ENCODE measurements at places on chromosomes 1 and 21. TPM values are rescaled to one million over a fixed set of nuclear protein-coding genes. Genes with fewer than 3 reads are reported as not detected.
A peak's percentile ranks its signal among the peaks of the same experiment; 100 is the strongest.

DNA sequence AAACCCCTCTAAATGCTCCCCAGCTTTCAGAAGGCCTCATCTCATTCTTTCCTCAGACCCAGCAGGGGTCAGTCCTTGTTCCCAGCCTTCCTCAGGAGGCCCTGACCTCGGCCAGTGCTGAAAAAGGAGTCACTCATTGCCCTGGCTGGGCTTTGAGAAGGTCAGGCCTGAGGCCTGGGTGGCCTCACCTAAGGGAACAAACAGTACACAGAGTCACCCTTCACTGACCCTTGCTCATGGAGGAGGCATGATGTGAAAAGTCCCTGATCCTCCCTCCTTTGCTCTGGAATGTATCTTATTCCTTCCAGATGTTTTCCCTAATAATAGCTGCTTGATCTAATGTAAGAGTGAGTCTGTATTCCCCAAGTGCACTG, 117.7 kb upstream of the SLC44A3 start:
- no peak overlapping the region for H3K4me3 ChIP-seq
- no peaks in the 10 kb centered on the region for H3K27me3 ChIP-seq
- H3K4me1 ChIP-seq: no peaks in the 10 kb centered on the region
- no peaks in the 10 kb centered on the region for H3K36me3 ChIP-seq
- DNase-seq: no peak

- H3K4me3 ChIP-seq: peak overlapping the region; percentile 16
- H3K27me3 ChIP-seq: peaks cover 44% of the 10 kb centered on the region
- no peak overlapping the region for H3K27ac ChIP-seq
- DNase-seq: no peak
- H3K4me1 ChIP-seq: peaks cover 14% of the 10 kb centered on the region
Observed at GRCh38 chr1:213989002-213989855, 1.5 kb downstream of the PROX1 start.

The CHRM3 gene
- not detected for total RNA-seq

DNA sequence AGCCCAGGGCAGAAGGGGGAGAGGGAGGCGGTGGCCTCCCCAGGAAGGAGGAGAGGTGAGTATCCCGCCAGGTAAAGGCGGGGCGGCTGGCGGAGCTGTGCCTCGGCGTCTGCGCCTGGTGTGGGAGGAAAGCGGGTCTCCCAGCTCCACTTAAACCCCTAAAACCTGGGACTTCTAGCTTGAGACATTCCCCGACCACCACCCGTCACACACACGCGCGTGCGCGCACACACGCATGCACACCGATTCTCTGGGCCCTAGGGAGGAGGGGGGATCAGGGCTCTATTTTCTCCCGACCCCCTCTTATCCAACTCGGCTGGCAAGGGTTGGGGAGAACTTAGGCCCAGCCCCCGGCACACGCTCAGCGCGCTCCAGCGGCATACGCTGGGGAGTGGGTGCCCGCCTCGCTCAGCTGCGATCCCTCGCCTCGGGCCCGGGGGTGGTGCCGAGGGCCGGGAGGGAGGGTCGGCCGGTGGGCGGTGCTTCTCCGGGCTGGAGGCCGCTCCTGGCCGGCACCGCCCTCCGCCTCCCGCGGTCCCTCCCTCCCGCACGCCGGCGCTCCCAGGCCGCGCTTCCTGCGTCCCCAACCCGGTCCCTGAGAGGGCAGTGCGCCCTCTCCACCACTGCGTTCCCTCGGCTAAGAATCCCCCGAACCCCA, at the start of gene TMEM51:
Gene TMEM51 (plus strand): TSS at position 564 of the 658 bp plus-strand sequence. CDS start 61,341 bp downstream, outside the sequence.
- H3K27me3 ChIP-seq: peaks cover 27% of the 10 kb centered on the region
- no peak for DNase-seq
- H3K4me3 ChIP-seq: peak within 1 kb of the TSS; percentile 12
- H3K27ac ChIP-seq: no peak within 1 kb of the TSS
- H3K4me1 ChIP-seq: peaks cover 14% of the 10 kb centered on the region
- H3K36me3 ChIP-seq: no peaks in the 10 kb centered on the region

The RNF186 gene
- not detected for total RNA-seq

The RALGPS2 gene
- 1.8 TPM for total RNA-seq

DNA sequence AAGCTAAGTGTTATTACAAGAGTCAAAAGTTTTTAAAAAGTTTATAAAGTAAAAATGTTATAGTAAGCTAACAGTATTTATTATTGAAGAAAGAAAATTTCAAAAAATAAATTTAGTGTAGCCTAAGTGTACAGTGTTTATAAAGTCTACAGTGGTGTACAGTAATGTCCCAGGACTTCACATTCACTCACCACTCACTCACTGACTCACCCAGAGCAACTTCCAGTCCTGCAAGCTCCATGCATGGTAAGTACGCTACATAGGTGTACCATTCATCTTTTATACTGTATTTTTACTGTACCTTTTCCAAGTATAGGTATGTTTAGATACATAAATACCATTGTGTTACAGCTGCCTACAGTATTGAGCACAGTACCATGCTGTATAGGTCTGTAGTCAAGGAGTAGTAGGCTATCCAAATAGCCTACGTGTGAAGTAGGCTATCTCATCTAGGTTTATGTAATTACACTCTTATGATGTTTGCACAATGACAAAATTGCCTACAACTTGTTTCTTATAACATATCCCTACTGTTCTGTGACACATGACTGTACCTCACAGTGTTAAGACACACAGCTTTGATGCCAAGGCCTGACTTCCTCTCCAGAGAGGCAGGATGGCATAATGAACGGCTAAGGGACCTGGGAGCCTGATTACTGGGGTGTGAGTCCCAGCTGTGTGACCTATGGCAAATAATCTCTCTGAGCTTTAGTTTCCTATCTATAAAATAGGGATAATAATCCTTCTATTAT, 12.7 kb downstream of the DHCR24 start:
- peaks cover 5% of the 10 kb centered on the region for H3K36me3 ChIP-seq
- no peak for DNase-seq
- no peak overlapping the region for H3K4me3 ChIP-seq
- H3K27ac ChIP-seq: no peak overlapping the region
- no peaks in the 10 kb centered on the region for H3K4me1 ChIP-seq
- H3K27me3 ChIP-seq: no peaks in the 10 kb centered on the region

- peaks cover 31% of the 10 kb centered on the region for H3K4me1 ChIP-seq
- no peaks in the 10 kb centered on the region for H3K36me3 ChIP-seq
- H3K27ac ChIP-seq: no peak overlapping the region
- H3K4me3 ChIP-seq: no peak overlapping the region
- DNase-seq: no peak
Observed at GRCh38 chr1:8937701-8938100, 8.0 kb upstream of the CA6 start.

GRCh38 chr1:54359393-54360162, 46.6 kb downstream of the SSBP3 start:
- no peak overlapping the region for H3K27ac ChIP-seq
- H3K4me1 ChIP-seq: peaks cover 46% of the 10 kb centered on the region
- H3K4me3 ChIP-seq: no peak overlapping the region
- no peaks in the 10 kb centered on the region for H3K36me3 ChIP-seq
- DNase-seq: no peak

The FAM131C gene
- total RNA-seq: 0.62 TPM

The RAB25 gene
- total RNA-seq: not detected

Data from CD8-positive, alpha-beta memory T cell (primary cell).